ENCODE measurements at places on chromosomes 7 and 10.

DNA sequence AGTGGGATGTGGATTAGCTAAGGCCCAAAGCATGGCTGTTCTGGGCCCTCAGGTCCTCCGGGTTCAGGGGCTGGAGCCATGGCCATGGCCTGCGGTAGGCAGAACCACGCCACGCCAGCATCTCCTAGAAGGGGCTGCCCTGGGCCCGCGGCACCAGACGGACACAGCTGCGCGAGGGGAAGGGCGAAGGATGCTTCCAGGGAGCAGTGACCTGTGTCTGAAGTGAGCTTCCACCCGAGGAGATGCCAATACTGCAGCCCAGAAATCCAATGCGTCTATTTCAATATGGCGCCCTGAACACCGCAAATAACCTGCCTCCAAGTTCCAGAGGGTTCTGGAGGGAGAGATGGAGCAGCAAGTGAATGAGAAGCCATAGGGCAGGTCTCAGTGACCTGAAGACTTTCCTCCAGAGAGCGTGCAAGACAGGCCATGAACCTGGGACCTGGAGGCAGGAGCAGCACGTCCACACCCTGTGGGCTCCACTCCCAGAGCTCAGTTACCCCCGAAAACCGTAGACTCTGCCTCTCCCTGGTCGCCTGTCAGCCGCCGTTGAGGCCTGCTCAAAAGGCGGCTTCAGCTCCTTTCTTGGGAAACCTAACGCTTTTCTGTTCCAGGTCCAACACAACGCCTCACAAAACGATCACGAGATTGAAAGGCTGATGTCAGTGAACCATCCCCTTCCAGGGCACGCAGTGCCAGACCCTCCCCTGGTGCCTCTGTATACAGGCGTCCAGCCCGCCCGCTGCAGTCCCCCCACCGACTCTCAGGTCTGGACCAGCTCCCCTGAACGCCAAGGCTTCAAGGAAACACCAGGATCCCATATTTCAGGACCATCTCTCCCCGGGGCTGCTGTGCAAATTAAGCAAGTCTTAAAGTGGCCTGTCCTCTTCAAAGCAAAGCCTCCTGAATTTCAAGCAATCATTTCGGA is 37.4 kb downstream of the AMZ1 start:
- no peak for DNase-seq

- DNase-seq: no peak
Measured at GRCh38 chr7:148385009-148385682, 205.4 kb upstream of the C7orf33 start.

- no peak for DNase-seq
Measured at GRCh38 chr10:103140469-103140868, 52.6 kb downstream of the NT5C2 start.

DNA sequence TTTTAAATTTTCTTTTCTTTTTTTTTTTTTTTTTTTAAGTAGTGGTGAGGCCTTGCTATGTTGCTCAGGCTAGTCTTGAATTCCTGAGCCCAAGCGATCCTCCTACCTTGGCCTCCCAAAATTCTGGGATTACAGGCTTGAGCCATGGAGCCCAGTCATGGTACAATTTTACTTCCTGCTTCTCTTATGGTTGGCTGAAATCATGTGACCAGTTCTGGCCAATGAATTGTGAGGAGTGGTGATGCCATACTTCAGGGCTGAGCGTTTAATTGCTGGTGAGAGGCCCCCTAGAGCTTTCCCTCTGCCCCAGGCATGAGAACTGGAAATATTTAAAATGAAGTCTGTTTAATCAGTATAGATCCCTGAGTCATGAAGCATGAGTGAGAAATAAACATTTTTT is 22.2 kb upstream of the BAIAP2L1 start:
- no peak for DNase-seq

GRCh38 chr7:101915000-101915399 is 97.6 kb downstream of the CUX1 start:
- DNase-seq: no peak

GRCh38 chr10:93096901-93097300 is 23.2 kb downstream of the CYP26A1 start:
- DNase-seq: no peak

- no peak for DNase-seq
Measured at GRCh38 chr10:132455441-132455971, 58.5 kb downstream of the PWWP2B start.

DNA sequence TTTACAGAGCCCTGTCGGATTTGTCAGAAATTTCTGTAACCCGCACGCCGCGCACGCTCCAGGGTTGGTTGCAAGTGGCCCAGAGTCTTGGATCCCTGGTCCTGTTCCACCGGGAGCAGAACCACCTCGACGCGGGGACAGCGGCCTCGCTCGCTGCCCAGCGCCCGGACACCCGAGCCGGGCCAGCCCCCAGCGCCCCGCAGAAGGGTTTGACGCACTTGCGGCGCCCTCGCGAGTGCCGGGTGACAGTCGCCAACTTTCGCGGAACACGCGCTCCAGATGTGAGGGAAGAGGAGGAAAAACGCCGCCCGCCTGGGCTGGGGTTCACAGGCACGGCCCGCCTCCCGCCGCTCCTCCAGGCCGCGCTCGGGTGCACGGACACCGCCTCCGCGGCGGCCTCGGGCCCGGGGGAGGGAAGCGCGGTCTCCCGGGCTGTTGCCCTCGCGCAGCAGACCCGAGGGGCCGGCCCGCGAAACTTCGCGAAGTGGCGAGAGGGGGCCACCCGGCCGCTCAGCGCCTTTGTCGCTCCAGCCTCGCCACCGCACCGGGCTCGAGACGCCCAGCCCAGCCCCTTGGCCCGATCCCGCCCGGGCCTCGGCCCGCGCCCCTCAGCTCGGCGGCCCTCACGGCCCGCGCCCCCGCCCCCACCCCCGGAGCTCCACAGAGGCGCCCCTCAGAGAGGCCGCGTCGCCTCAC is 514 bp downstream of the RNF216 start:
- DNase-seq: no peak

DNA sequence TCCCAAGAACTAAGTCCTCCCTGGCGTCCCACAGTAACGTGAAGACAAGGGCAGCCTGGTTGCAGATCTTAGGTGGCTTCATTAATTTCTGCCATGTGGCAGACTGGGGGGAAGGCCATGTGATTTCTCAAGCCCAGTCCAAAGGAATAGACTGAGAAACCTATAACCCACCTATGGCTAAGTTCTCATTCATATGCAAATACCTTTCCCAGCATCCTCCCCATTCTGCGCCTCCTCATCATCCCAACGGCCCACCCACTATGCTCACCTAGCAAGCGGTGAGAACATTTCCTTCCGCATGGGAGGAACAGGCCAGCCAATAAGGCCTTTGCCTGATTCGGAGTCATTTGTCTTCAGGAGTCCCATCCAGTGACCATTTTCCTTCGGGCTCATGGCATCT is 8.2 kb upstream of the CLEC2L start:
- DNase-seq: no peak

DNA sequence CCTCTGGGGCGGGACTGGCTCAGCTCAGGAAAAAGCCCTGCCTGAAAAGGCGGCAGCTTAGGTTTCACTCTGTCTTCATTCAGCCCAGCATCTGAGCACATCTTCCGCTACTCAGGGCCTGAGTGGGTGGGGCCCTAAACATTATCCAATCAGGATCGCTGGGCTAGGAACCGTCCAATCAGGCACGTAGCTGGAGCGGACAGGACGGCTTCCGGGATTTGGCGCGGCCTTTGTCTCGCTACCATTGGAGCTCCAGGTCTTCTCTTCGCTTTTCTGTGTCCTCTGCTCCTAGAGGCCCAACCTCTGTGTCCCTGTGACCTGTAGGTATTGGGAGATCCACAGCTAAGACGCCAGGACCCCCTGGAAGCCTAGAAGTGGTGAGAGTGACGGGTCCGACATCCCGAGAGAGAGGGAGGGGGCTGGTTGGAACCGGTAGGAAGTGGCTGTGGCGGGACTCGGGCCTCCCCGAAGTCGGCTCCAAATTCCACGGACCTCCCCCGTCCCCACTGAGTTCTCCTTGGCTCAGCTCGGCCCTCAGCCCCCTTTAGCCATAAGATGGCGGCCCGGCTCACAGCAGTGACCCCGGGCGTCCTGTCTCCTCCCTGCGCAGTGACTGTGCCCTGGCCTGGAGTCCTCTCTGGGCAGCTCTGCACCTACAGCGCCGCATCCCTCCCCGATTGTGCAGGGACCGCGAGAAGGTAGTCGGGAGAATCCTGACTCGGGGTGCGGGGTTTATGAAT is 99.1 kb downstream of the ZNF680 start:
- no peak for DNase-seq

- no peak for DNase-seq
Measured at GRCh38 chr7:128810473-128810872, 18.7 kb downstream of the CCDC136 start.

- DNase-seq: peak; percentile 98
Measured at GRCh38 chr7:130205084-130205947, at the start of gene TMEM209. TSS of gene TMEM209 (minus strand) at chr7:130205406. CDS start at chr7:130205375, 31 bp downstream.

DNA sequence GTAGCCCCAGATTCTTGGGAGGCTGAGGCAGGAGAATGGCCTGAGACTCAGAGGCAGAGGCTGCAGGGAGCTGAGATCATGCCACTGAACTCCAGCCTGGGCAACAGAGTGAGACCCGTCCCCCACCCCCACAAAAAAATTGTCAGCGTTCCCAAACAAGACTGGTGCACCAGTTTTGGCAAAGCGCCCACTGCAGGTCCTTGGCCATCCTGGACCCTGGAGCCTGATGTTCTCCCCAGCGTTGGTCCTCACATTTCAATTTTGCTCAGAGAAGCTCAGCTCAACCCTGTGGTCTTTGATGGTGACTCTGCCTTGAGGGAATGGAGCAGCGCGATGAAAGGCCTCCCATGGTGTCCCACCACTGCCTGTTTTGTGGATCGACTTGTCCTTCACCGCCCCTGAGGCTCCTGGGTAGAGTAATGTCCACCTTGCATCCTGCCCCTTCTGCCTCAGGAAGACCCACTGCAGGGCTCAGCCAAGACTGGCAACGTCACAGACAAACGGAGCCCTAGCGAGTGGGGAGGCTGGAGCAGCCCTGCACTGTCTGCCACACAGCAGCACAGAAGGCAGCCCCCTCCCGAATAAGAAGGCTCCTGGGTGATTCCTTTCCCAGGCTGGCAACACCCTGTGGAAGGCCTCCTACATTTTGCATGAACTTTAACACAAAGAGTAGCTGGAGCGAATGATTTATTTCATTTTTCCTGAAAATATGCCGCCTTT is 410.9 kb downstream of the TCERG1L start:
- no peak for DNase-seq

- no peak for DNase-seq
Measured at GRCh38 chr7:82539969-82540368, 96.4 kb upstream of the CACNA2D1 start.

DNA sequence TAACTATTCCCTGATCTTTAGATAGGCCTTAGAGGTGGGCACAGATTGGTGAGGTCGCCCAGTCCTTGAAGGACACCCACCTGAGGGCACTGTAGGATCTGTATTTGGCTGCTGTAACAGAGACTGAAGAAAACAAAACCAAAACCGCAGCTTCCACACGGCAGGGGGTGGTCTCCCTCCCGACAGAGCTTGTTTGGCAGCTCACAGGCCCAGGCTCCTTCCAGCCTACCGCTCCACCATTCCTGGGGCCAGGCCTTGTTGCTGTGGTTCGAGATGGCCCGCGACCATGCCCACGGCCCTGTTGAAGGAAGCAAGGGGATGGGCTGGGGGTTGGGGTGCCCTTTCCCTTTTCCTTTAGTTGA is 30.4 kb downstream of the ZNF783 start:
- DNase-seq: no peak

- DNase-seq: no peak
Measured at GRCh38 chr7:95960706-95961244, 188.4 kb downstream of the DYNC1I1 start.

DNA sequence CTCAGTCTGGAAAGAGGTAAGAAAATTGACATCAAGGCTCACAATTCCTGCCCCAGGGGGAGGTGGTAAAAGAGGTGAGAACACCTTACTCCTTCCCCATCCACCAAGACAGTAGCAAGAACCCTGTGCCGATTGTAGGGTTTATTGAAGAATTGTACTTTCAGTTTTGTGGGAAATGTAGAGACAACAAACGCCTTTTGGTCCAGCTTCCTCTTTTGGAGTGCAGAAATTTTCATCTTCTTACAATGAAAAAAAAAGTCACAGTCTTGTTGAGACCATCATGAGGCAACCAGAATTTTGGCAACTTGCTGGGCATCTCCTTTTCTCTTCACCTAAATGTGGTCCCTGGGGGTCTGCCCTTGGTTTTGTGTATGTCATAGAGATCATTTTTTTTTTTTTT is 217.7 kb downstream of the TMEM178B start:
- DNase-seq: no peak

GRCh38 chr7:85454904-85455303 is 268.0 kb upstream of the SEMA3D start:
- DNase-seq: no peak

GRCh38 chr10:90028312-90028711 is 326.9 kb downstream of the KIF20B start:
- no peak for DNase-seq

GRCh38 chr10:48463318-48464003 is 141.4 kb downstream of the ARHGAP22 start:
- no peak for DNase-seq

GRCh38 chr7:106246902-106247711 is 37.7 kb downstream of the NAMPT start:
- no peak for DNase-seq

- no peak for DNase-seq
Measured at GRCh38 chr7:95389516-95389915, 6.7 kb downstream of the PON3 start.
